ENCODE measurements at places on chromosomes 12 and 14.
A peak's percentile ranks its signal among the peaks of the same experiment; 100 is the strongest.

DNA sequence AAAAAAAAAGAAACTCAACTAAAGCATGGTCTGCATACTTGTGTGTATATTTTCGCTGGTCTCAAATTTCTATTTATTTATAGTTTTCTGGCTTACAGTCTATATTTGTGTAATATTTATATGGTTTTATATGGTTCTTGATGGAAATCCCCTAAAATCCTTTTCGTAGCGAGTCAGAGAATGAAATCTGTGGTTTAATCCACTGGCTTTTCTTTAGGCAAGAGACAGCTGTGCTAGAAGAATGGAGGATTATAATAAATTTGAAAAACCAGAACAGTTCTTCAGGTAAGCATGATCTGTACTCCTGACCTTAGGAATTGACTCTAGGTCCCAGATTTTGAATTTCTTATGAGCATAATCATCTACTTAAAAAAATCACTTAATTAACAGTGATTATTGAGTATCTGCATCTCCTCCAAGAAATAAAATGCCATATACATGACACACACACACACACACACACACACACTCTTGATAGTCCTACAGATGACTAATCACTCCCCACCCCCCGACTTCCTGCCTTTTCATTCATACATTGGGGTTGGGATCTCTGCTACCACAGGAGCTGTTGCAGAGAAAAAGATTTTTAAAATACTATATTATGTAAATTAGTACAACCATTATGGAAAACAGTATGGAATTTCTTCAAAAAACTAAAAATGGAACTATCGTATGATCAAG is 113.4 kb downstream of the CRADD start:
- DNase-seq, result no peak

DNA sequence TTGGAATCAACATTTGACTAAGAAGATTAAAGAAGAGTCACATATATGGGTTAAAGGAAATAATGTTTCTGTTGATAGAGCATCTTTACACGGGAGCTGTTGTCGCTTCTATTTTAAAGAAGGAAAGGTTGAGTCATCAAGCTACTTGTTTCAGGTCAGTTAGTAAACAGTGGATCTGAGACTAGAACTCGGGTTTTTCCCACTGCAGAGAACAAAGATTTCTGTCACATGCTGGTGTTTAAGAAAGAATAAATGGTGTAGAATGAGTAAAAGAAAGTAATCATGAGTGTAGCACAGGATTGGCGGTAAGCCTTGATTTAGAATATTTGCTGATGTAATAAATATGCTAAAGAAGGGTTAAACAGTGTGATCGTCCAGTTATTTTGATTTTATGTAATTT is 455.5 kb downstream of the AEBP2 start:
- no peak for DNase-seq

GRCh38 chr12:53380794-53381730 is 1.1 kb downstream of the SP1 start:
- no peak for DNase-seq

DNA sequence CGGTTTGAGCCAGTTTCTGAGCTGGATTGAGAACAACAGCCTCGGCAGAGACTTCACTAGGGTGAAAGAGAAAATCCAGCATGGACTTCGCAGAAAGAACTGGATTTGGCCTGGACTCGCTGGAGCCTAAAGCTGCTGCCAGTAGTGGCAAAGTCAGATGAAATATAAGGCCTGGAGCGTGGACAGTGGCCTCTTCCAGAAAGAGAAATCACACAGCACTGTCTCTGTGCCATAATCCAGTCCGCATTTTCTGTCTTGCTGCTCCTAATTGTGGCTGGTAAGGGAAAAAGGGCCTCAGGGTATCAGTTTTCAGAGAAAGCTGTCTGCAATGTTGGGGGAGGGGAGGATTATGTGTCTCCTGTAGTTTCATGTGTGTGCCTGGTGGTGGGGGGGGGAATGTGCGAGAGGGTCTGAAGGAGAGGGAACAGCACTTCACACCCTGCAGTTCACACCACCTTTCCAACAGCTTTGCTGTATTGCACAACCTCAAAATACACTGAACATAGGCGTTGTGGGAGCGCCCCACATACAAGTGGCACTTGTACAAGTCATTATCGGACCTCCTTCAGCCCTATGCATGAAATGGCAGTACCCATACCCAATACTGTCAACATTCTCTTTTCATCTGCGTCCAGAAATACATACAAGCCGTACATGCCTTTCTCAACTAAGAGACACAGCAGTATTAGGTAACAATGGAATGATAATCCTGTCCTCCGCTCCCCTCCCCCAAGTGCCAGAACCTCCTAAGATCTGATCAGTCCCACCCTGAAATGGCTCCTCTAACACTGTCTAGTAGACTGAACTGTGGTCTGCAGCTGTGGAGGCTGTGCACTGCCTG is 107.5 kb upstream of the ATF7IP start:
- DNase-seq, result peak; percentile 88

GRCh38 chr12:51405801-51406207 is 14.6 kb upstream of the GALNT6 start:
- DNase-seq, result no peak

All from CD4-positive, alpha-beta T cell treated with Interferon gamma for 1 hour (primary cell).